Iris pigment epithelial cell (primary cell): ENCODE measurements at places on chromosomes 1 and 21.

- no peak for DNase-seq
Measured at GRCh38 chr1:1755852-1756251, 22.4 kb downstream of the NADK start.

DNA sequence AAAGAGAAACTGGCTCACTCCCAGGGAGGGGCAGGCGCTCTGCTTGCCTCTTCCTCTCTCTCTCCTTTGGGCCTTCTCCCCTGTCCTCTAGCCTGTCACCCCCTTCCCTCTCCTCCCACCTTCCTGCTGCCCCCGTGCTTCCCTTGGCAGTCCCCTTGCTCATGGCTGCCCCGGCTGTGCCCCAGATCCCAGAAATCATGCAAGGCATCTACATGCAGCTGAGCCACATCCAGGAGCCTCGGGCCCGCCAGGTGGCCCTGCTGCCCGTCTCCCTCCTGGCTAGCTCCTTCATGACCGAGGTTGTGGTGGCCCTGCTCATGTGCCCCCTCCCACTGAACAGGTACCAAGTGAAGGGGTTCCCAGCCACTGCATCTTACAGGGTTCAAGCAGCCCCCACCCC, 36.0 kb upstream of the TTC4 start:
- no peak for DNase-seq

DNA sequence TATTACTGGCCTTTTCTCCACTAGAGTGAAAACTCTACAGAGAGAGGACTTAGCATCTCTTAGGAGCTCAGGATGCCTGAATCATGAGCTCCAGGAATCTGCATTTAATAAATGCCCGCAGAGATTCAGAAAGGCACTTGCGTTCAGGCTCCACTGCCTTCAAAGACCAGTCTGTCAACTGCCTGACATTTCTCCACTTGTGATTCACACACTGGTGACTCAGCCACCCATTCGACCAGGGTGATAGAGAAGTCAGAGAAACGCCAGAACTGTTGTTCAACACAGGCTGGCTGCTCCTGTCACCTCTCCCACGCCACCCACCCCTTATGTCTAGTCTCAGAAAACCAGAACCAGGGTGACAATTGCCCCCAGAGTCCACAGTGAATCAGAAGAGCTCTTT, 26.9 kb upstream of the LBR start:
- DNase-seq = peak; percentile 86

- DNase-seq = no peak
Measured at GRCh38 chr21:35562876-35563275, 497.4 kb downstream of the SETD4 start.

DNA sequence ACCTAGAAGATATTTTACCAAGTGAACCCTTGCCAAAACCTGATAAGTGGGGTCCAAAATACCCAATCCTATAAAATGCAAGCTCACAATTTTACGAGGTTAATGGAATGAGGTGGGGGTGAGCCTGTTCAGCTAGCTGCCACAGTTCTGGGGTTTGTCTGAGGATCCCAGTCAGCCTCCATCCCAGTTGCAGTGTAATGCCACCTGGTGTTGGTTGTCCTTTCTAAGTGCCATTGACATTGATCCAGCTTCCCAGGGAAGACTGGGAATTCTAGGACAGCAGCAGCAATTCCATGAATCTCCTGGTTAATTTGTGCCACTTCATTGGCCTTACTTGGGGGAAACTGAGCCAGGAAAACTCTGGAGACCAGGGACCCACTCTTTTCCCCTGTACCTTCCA, 298.3 kb downstream of the RWDD3 start:
- no peak for DNase-seq
